ENCODE measurements at places on chromosomes 1 and 21.

DNA sequence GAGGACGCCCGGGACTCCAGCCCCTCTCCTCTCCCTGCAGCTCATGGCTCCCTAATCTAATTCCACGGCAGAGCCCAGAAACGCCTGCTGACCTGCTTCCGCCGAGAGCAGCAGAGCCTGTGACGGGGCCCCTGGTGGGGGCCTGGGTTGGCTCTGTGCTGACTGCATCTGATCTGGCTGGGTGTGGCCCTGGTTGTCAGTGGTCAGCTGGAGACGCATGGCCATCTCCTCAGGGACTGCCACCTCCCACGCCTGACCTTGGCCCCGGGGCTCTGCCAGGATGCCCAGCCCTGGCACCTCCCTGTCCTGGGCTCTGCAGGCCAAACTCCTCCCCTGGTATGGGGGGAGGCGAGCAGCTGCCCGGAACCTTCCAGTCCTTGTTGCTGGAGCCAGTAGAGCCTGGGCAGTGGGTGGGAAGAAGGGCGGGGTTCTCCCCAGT is 1.1 kb upstream of the PLCH2 start:
- DNase-seq: no peak

- no peak for DNase-seq
Observed at GRCh38 chr1:10920063-10920626, 92.3 kb upstream of the TARDBP start.

DNA sequence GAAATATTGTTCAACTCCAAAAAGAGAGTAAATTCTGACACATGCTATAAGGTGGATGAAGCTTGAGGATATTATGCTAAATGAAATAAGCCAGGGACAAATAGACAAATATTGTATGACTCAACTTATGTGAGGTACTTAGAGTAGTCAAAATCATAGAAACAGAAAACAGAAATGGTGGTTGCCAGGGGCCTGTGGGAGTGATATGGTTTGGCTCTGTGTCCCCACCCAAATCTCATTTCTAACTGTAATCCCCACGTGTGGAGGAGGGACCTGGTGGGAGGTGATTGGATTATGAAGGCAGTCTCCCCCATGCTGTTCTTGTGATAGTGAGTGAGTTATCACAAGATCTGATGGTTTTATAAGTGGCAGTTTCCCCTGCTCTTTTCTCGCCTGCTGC is 24.7 kb upstream of the DISP1 start:
- no peak for DNase-seq

DNA sequence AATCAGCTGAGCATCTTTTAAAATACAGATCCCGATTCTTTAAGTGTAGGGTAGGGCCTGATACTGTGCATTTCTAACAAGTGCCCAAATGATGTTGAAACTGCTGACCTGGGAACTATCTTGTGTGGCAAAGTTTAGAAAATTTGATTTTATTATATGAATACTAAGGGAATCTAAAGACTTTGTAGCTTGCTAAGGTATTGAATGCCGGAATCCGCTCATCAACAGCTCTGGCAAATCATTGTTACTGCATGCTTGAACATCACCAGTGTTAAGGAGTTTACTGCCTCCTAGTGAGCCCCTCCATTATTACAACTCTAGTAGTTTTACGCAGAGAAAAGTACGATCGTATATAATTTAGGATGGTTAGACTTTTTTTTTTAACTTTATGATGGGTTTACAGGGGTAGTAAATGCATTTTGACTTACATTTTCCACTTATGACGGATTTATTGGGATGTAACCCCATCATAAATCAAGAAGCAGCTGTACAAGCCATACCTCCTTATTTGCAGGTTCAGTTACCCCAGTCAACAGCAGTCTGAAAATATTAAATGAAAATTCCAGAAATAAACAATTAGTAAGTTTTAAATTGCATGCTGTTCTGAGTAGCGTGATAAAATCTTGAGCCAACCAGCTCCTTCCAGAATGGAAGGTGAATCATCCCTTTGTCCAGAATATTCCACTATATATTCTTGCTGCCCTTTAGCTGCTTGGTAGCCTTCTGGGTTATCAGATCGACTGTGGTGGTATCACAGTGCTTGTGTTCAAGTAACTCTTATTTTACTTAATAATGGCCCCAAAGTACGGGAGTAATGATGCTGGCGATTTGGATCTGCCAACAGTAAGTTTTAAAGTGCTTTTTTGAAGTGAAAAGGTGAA is 892 bp downstream of the TYW3 start:
- DNase-seq: no peak

DNA sequence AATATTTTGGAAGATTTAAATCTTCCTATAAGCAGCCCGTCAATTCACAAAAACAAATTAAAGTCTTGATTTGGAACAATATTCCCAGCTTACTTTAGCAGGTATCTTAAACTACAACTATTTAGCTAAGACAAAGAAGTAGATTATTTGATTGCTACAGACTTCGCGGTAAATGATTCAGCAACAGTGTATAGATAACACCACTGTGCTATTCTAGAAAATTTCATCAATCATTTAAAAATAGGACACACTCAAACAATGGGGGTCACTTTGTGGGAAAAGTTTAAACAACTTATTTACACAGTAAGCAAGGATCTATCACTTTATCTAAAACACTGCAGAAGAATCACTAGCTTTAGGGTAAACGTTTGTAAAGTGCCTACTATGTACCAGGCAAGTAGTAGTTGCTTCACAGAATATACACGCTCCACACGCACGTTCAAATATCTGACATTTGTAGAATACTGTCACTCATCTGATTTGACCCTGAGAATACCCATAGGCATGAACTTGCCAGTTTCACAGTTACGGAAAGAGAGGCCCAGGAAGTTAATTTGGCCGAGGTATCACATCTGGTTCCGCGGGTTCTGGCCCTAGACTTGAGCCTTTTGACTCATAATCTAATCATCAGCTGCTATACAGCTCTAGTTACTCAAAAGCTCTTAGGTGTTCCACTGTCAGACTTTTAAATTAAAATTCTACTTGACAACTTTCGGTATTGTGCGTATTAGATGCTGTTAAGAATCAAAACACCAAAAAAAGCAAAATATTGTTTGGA is 876 bp downstream of the DENND2C start:
- DNase-seq: no peak

DNA sequence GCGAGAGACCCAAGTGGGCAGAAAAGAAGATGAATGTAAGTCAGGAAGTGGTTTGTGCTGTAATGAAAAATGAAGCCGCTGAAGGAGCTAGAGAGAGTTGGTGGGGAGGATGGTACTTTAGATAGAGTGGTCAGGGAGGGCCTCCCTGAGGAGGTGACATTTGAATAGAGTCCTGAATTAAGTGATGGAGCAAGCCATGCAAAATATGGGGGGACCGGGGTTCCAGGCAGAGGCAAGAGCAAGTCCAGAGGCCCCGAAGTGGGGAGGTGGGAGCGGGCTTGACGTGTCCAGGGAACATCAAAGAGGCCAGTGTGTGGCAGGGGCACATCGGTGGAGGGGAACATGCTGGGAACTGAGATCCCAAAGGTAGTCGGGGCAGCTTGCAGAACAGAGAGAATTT is 43.1 kb downstream of the OPRD1 start:
- DNase-seq: no peak

DNA sequence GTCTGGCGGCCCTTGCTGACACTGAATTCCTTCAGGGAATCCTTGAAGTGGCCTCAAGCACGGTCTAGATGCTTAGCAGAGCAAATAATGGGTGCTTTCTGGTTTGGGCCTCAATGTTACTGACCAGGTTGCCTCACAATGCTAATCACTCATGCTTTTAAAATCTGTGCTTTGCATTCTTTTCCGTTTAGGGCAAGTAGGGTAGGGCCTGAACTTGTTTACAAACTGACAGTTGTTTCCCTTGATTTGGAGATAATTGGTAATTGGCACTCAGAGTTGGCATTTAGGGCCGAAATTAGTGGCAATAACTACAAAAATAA is 1.4 kb downstream of the VPS13D start:
- DNase-seq: no peak

DNA sequence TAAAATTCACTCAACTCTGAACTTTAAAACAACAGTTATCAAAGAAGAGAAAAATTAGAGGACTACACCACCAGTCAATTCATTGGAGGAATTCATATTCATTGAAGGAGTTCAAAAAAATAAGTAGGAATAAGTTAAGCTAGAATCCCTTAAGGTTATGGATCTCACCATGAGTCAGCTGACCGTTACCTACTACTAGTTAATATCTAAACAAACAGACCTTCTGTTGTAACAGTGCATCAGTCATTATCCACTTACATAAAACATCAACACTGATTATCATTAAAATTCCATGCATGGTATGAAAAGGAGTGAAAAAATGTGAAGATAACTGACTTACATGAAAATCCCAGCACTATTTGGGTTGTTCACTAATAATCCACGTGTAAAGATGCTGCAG is 44.9 kb downstream of the FOXJ3 start:
- DNase-seq: no peak

DNA sequence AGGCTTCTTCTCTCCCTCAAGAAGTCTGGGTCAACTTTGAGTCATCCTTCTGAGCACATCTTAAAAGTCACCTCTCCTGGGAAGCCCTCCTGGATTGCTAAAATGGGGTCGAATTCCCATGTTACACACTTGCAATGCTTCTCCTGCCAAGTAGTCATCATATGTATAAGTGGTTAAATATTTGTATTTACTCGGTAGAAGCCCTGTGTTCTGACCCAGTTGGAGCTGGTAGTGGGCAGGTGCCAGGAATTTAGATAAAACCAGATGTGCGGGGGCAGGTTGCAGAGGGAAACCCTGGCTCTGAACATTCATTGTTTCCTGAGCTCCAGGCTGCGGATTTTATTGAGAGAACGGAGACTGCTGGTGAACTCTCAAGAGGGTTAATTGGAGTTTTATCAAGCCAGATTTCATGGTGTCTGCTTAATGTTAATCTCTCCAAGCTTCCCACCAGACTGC is 52.8 kb upstream of the RPL11 start:
- no peak for DNase-seq

DNA sequence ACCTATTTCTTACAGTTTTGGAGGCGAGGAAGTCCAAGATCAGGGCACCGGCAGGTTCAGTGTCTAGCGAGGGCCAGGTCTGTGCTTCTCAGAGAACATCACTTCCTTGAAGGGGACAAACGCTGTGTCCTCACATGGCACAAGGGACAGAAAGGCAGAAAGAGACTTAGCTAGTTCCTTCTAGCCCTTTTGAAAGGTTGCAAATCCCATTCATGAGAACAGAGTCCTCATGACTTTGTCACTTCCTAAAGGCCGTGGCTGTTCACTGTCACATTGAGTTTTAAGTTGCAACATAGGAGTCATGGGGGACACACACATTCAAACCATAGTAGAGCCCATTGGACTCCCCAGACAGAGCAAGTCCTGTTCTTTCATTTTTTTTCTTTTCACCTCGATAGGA is 27.4 kb downstream of the PER3 start:
- DNase-seq: no peak

GRCh38 chr1:154552036-154552435 is 6.4 kb downstream of the UBE2Q1 start:
- no peak for DNase-seq

- no peak for DNase-seq
Observed at GRCh38 chr21:35482096-35482495, 433.0 kb upstream of the RUNX1 start.

DNA sequence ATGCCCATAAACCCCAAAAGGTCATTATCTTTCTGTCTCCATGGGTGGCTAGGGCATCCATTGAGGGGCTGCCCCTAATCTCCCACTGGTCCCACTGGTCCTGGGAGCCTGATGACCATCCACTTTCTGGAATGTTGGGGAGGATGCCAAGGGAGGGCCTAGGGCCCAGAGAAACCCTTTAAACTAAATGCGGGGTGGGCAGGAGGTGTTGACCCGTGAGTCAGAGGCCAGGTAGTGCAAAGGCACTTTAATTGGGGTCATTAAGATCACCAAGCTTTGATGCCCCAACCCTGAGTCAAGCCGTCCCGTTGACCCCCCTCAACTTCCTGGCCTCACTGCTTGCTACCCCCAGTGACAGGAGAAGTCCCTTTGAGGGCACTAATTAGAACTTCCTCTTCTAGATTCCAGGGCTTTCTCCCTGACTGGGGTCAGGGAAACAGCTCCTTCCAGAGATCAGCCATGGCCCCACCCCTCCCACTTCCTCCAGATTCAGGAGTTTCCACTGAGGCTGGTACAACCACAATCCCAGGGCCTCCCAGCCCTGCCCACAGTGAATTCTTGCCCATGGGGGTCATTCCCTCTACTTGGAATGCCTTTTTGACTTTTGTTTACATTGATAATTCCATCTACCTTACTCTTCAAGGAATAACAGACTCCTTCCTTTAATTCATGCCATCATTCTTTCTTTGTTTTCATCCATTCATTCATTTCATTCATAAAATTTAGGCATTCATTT is 15.5 kb upstream of the SERINC2 start:
- DNase-seq: no peak

- no peak for DNase-seq
Observed at GRCh38 chr1:81666586-81666985, 134.1 kb upstream of the ADGRL2 start.

- DNase-seq: no peak
Observed at GRCh38 chr1:30450818-30451233, 272.6 kb downstream of the MATN1 start.

GRCh38 chr1:230287674-230288315 is 138.3 kb downstream of the PGBD5 start:
- DNase-seq: no peak

- no peak for DNase-seq
Observed at GRCh38 chr1:192610112-192610889, 25.6 kb upstream of the RGS13 start.

- no peak for DNase-seq
Observed at GRCh38 chr21:34671891-34672290, 3.1 kb downstream of the CLIC6 start.

- no peak for DNase-seq
Observed at GRCh38 chr1:940107-941014, 16.6 kb downstream of the SAMD11 start.

Measured in activated CD8-positive, alpha-beta memory T cell treated with anti-CD3 and anti-CD28 coated beads for 1 hour (primary cell).